ENCODE measurements at places on chromosomes 1 and 21. TPM values are rescaled to one million over a fixed set of nuclear protein-coding genes. Genes with fewer than 3 reads are reported as not detected.
A peak's percentile ranks its signal among the peaks of the same experiment; 100 is the strongest.

DNA sequence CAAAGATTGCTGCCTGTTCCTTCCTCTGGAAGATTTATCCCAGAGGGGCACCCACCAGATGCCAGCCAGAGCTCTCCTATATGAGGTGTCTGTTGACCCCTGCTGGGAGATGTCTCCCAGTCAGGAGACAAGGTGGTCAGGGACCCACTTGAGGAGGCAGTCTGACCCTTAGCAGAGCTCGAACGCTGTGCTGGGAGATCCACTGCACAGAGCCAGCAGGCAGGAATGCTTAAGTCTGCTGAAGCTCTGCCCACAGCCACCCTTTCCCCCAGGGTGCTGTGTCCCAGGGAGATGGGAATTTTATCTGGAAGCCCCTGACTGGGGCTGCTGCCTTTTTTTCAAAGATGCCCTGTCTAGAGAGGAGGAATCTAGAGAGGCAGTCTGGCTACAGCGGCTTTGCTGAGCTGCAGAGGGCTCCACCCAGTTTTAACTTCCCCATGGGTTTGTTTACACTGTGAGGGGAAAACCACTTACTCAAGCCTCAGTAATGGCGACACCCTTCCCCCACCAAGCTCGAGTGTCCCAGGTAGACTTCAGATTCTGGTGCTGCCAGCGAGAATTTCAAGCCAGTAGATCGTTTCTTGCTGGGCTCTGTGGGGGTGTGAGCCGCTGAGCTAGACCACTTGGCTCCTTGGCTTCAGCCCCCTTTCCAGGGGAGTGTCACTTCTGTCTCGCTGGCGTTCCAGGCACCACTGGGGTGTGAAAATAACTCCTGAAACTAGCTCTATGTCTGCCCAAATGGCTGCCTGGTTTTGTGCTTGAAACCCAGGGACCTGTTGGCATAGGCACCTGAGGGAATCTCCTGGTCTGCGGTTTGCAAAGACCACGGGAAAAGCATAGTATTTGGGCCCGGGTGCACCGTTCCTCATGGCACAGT, 51.1 kb upstream of the PDC start:
- peak; percentile 20 for DNase-seq
- H3K36me3 ChIP-seq, result no peaks in the 10 kb centered on the region
- no peaks in the 10 kb centered on the region for H3K27me3 ChIP-seq
- no peak overlapping the region for H3K4me3 ChIP-seq
- H3K4me1 ChIP-seq, result no peaks in the 10 kb centered on the region

- no peak for DNase-seq
- no peaks in the 10 kb centered on the region for H3K4me1 ChIP-seq
- H3K27me3 ChIP-seq, result no peaks in the 10 kb centered on the region
- H3K4me3 ChIP-seq, result no peak overlapping the region
Measured at GRCh38 chr1:71357708-71358107, 276.9 kb upstream of the ZRANB2 start.

GRCh38 chr1:97920276-97920831, 480 bp downstream of the DPYD start:
- H3K4me1 ChIP-seq, result no peaks in the 10 kb centered on the region
- peak overlapping the region; percentile 79 for H3K4me3 ChIP-seq
- H3K36me3 ChIP-seq, result no peaks in the 10 kb centered on the region
- peak overlapping the region; percentile 93 for H3K27ac ChIP-seq
- H3K27me3 ChIP-seq, result no peaks in the 10 kb centered on the region

GRCh38 chr1:167618366-167618765, 11.7 kb upstream of the RCSD1 start:
- no peak overlapping the region for H3K27ac ChIP-seq
- DNase-seq, result no peak
- no peak overlapping the region for H3K4me3 ChIP-seq

Gene CELA2A
- 3.6 TPM for total RNA-seq

Gene CAMK1G
- not detected for total RNA-seq

DNA sequence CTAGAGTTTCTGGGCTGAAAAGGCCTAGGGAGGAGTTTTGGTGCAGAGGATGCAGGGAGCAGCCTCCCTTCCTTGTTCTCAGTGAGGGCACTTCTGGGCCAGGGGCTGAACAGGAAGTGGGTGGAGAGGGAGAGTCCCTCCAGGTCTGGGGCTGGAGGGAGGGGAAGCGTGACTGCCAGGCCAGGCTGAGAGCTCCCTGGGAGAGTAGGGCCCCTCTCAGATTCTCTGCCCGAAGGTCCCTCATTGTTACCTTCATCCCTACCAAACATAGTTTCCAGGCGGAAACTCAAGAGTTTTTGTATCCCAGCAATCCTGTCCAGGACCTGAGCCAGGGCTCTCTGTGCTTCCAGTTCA, 36.8 kb downstream of the CITED4 start:
- H3K27me3 ChIP-seq, result no peaks in the 10 kb centered on the region
- no peak for DNase-seq
- H3K36me3 ChIP-seq, result no peaks in the 10 kb centered on the region
- no peaks in the 10 kb centered on the region for H3K4me1 ChIP-seq
- no peak overlapping the region for H3K4me3 ChIP-seq
- no peak overlapping the region for H3K27ac ChIP-seq

Gene FBXO2
- 1.2 TPM for total RNA-seq

DNA sequence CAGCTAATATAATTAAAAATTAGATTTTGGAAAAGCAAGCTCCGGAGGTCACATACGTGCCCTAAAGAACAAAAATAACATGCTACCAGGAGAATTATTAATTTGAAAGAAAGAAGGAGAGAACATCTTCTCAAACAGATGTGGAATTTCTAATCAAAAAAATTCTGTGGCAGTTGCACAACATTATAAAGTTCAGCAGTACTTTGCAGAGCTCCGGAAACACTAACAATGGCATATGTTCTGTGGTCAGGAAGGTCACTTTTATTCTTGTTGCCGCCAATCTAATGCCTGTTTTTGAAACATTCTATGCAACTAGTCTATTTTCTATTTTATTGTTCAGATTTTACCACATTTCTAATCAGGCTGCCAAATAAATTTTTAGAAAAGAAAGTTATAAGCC, 186.8 kb downstream of the SMYD3 start:
- DNase-seq, result no peak
- no peak overlapping the region for H3K4me3 ChIP-seq
- no peaks in the 10 kb centered on the region for H3K4me1 ChIP-seq
- H3K36me3 ChIP-seq, result no peaks in the 10 kb centered on the region
- H3K27me3 ChIP-seq, result no peaks in the 10 kb centered on the region

DNA sequence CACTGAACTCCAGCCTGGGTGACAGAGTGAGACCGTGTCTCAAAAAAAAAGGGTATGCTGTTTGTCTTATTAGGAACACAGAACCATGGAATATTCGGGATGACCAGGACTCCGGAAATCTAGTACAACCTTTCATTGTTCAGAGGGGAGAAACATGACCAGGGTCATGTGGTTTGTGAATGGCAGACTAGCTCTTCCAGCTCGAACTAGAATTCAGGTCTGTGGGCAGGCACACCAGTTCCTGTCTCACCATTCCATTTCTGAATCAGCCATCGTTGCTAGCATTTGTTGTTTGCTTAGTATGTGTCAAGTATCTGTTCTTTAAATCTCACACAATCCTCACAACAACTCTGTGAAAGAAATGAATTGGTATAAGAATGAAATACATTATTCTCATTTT, 50.9 kb downstream of the MDM4 start:
- no peak overlapping the region for H3K27ac ChIP-seq
- no peak for DNase-seq
- no peak overlapping the region for H3K4me3 ChIP-seq

DNA sequence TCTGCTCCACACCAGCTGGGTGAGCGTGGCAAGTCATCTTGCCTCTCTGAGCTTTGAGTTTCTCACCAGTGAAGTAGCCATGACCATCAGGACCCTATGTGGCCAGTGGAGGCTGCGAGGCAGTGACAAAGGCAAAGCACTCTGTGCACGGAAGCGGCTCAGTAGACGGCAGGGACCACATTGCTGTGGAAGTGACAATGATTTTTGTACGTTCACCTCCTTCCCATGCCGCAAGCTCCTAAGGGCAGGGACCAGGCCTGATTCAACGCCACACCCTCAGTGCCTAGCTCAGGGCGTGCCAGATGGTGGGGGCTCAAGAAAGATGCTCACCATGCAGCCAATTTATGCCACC, 210.5 kb downstream of the MATN1 start:
- no peaks in the 10 kb centered on the region for H3K27me3 ChIP-seq
- no peaks in the 10 kb centered on the region for H3K36me3 ChIP-seq
- DNase-seq, result no peak
- H3K27ac ChIP-seq, result no peak overlapping the region
- no peak overlapping the region for H3K4me3 ChIP-seq

Gene ESPN
- 98.0 TPM for total RNA-seq

Gene LRRC7
- total RNA-seq, result 0.21 TPM

Gene OR10J1
- total RNA-seq, result not detected

GRCh38 chr1:223233410-223234169, 90.5 kb upstream of the TLR5 start:
- no peaks in the 10 kb centered on the region for H3K4me1 ChIP-seq
- no peaks in the 10 kb centered on the region for H3K36me3 ChIP-seq
- no peak overlapping the region for H3K4me3 ChIP-seq
- H3K27me3 ChIP-seq, result no peaks in the 10 kb centered on the region
- H3K27ac ChIP-seq, result no peak overlapping the region

DNA sequence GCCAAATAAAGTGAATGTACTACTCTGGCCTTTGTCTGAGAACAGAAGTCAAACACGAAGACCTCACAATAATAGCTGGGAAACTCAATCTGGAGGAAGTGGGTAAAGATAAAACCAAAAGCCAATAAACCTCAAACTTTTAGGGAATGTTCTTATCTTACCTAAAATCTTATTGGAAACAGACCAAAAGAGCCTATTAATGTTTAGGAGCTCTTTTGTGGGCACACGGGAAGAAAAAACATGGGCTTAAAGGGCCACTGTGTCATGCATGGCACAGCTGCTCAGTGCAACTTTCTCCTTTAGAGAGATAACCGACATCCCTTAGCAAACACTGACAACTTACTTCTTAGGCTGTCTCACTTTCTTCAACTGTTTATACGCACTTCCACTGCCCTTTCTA, 16.1 kb downstream of the EIF2B3 start:
- no peak for DNase-seq
- no peak overlapping the region for H3K27ac ChIP-seq
- no peaks in the 10 kb centered on the region for H3K36me3 ChIP-seq
- H3K4me3 ChIP-seq, result no peak overlapping the region
- no peaks in the 10 kb centered on the region for H3K4me1 ChIP-seq

GRCh38 chr1:222861062-222861461, 46.2 kb downstream of the DISP1 start:
- DNase-seq, result no peak
- no peak overlapping the region for H3K27ac ChIP-seq
- no peaks in the 10 kb centered on the region for H3K27me3 ChIP-seq

Gene CCDC24
- total RNA-seq, result 24.6 TPM

Gene AMPD2
- total RNA-seq, result 28.0 TPM

Gene DNAH14
- 9.6 TPM for total RNA-seq

DNA sequence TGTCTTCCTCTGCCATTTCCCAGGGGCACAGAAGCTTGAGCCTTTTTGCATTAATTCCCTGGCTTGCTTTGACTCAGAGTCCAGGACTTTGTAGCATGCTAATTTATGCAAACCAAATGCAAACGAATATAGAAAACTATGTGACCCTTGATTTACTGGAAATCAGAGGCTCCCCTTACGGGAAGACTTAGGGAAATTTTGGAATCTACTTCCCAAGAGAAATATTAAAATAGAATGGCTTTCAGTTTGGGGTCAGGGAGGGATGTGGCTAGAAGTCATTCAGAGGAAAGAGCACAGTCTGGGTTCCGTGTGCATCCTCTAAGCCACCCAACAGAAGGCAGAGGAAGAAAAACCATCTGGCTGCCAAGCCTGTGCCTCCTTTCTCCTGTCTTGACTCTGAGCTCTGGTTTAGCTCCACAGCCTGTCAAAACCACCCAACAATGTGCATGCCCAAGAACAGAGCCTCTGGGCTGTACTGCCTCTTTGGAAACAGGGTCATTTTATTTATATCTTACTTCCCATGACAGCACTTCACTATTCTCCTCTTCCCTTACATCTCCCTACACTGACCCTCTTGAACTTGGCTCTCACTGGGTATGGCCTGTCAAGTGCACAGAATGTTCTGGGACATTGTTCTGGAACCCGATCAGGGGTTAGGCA, 30.1 kb downstream of the ATF3 start:
- H3K27ac ChIP-seq, result peak overlapping the region; percentile 4
- no peak overlapping the region for H3K4me3 ChIP-seq
- no peaks in the 10 kb centered on the region for H3K36me3 ChIP-seq
- H3K27me3 ChIP-seq, result no peaks in the 10 kb centered on the region
- no peaks in the 10 kb centered on the region for H3K4me1 ChIP-seq

Data from colonic mucosa (tissue), 4 donors.